ENCODE measurements at places on chromosomes 7 and 10.

DNA sequence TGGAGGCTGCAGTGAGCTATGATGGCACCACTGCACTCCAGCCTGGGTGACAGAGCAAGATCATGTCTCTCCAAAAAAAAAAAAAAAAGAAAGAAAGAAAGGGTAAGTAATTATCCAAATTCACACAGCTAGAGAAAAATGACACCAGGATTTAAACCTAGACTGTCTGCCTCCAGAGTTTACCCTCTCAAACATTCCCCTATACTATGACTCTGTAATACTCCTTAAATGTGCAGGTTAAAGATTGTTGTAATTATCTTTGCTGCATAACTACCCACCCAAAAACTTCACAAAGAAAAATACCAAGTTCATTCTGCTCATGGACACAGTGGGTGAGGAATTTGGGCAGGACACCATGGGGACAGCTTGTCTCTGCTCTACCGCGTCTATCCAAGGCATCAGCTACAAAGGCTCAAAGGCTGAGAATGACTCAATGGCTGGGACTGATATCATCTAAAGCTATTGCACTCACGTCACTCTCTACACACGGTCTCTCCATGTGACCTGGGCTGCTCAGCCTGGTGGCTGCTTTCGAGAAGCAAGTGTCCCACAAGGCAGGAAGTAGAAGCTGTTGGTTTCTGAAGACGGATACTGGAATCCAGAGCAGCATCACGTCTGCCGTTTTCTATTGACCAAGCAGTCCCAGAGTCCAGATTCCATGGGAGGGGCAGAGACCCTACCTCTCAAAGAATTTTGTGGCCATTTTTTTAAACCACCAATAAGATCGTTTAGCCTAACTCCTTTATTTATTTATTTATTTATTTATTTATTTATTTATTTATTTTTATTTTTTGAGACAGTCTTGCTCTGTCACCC, 185.7 kb upstream of the AUTS2 start:
- DNase-seq, result no peak

GRCh38 chr7:20862554-20862953, 75.9 kb upstream of the SP8 start:
- DNase-seq, result no peak

DNA sequence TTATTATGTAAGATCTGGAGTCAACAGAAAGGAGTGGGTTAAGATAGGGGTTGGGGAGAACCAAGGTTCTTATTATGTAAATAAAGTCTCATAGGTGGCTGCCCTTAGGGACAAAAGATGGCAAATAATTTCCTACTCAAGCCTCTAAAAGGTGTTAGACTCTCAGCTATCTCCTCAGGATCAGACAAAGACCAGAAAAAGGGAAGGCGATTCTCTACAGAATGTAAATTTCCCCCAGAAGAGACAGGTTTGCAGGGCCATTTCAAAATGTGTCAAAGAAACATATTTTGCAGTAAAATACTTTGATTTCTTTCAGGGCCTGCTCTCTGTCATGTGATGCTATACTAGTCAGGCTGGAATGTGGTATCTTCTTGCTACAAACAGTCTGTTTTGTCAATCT, 80.3 kb downstream of the MICU1 start:
- no peak for DNase-seq

DNA sequence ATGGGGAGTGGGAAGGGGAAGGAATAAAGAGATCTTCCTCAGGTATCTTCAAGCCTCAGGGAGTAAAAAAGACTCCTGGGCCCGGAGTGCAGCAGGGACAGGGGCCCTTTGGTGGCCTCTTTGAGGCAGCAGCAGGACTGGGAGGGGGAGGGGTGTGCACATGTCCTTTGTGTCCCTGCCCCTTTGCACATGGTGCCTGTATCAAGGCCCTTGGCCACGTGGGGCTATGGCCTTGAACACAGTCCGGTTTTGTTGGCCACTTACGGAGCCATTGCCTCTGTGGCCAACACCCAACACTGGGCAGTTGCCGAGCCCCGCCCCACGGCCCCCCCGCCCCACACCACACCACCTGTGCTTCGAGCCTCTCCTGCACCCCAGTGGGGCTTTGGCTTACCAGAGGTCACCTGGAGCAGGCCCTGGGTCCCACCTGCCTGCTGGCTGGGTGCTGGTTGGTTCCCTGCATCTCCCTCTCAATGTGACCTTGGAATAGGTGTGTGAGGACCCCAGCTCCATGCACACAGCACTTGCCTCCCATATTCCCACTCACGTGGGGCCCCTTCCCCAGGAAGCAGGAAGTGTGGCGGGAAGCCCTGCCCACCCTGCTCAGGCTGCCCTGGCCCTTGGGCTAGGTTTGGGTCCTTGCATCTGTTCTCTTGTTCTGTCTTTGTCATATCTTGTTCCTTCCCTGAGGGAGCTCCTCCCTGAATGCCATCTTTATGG, 5.4 kb downstream of the SAP25 start:
- no peak for DNase-seq

DNA sequence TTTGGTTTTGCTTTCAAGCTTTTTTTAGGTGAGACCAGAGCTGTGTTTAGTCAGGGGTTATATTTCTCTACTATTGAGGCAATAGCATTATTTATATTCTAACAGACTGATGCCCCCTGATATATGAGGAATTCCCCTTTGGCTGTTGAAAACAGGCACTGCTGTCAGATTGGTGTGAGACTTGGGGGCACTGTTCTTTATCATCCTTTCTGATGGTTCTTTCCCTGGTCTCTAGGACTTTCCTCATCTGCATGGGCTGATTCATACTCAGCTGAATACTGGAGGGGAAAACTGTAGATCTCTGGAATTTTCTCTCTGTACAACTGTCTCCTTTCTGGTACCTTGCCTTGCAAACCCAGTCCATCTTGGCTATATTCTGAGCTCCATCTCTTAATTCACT, 10.0 kb upstream of the ICA1 start:
- no peak for DNase-seq

DNA sequence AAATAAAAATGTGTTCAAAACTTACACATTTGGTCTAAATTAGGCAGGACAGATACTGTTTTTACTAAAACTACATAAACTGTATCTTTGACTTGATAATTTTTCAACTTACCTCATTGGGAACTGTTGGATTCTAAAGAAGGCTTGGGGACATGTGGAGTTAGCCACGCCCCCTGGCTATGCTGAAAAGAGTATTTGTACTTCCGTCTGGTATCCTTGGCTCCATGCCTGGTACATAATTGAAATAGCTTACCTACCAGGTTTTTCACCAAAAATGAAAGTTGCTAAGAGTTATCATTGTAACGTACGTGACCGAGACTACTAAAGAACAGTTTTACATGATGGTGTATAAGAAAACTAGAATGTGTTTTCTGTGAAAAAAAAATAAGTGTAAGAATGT, 604.8 kb upstream of the IGFBP3 start:
- DNase-seq, result no peak

DNA sequence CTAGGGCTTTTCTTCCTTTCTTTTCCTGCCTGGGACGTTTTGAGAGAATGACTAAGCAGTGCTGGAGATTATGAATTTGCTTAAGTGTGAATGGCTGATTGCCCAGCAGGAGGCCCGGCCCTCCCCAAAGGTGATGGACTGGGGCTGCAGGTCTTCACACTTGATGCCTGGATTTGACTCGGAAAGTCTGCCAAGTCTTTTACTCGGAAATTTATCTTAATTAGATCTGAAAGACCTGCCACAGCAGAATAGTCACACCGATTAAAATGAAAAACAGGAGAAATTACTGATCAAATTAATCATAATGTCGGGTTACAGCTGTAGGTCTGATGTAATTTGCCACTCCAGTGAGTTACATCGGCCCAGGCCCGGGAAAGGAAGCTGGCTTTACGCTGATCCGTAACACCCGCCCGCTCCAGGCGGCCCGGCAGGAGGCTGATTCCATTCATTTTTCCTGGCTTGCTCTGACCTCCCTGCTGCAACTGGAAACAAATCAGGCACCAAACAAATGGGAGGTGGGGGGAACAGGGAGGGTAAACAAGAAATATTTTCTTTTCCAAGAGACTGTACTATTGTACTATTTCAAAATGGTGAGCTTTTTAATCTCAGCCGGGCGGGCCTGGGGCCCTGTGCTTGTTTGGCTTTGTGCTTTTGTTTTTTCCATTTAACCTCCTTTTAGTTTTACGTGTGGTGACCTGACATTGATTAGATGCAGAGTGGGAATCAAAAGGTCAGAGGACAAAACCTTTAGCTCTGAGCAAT, 212.4 kb upstream of the YAE1 start:
- no peak for DNase-seq

- DNase-seq, result no peak
These were observed 30.1 kb upstream of the DNAAF5 start for GRCh38 chr7:696426-696811.

GRCh38 chr10:70743430-70743788, 41.8 kb downstream of the TBATA start:
- no peak for DNase-seq

GRCh38 chr10:8181496-8182157, 127.1 kb downstream of the GATA3 start:
- no peak for DNase-seq

DNA sequence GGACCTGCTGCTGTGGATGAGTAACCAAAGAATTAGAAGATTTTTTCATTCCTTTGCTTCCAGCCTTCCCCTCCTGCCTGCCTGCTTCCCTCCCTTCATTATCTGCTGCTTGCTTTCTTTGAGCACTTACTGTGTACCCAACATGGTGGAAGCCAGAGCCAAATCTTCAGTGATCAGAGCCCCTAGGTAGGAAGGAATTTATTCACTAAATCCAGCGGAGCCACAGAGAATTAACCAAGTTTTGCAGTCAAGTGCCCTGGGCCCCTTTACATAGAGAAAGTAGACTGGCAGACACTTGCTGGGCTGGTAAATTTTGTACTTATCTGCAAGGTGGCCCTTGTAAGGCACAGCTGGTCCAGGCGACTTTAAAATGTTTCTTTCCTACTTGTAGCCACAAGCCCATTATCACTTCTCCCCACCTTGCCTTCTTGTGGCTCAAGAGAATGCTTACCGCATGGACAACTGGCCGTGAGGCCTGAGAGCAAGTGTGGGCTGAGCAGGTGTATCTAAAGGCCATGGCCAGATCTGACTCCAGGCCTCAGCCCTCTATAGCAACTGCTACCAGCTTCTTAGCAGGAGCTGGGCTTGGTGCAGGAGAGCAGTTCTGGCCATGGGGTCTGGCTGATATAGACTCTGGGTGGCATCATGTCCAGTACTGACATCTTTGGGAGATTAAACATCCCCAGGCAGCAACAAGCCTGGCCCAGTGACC, 11.1 kb downstream of the UNC5B start:
- no peak for DNase-seq

DNA sequence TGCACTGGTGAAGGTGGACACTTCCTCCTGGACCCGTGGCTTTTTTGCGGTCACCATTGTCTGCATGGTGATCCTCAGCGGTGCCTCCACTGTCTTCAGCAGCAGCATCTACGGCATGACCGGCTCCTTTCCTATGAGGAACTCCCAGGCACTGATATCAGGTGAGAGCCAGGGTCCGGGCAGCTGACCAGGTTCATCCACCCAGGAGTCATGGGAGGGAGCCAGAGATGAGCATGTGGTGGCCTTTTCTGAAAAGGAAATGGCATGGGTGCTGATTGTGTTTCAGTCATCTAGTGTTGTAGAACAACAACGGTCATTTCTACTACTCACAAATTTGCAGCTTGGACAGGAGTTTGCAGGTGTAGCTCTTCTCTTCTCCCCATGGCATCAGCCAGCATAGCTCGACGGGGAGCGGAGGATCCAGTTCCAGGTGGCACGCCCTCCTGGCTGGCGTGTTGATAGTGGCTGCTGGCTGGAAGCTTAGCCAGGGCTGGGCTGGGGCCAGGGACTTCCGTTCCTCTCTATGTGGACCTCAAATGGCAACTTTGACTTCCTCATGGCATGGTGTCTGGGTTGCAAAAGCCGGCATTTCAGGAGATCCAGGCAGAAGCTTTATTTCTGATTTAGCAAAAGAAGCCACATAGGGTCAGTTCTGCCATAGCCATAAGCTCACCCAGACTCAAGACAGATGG, 32.7 kb downstream of the SLC29A3 start:
- no peak for DNase-seq

DNA sequence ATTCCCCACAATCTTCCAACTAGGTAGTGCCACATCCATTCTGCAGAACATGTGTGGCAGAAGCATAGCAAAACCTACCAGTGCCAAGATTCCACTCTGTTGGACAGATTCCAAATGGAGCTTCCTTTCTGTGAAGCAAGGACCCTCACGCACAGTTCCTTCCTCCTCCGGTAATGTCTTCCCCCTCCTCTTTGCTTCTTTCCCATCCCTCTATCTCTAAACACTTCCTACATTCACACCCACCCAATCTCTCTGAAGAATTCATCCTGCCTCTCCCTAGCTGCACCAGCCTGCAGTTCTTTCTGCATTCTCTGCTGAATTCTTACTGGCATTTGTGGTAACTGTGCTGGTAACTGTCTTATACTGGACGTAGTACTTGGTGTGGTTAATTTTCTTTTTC, 124.9 kb downstream of the RNLS start:
- no peak for DNase-seq

GRCh38 chr10:22560913-22561239, 153.5 kb downstream of the PIP4K2A start:
- DNase-seq, result no peak

DNA sequence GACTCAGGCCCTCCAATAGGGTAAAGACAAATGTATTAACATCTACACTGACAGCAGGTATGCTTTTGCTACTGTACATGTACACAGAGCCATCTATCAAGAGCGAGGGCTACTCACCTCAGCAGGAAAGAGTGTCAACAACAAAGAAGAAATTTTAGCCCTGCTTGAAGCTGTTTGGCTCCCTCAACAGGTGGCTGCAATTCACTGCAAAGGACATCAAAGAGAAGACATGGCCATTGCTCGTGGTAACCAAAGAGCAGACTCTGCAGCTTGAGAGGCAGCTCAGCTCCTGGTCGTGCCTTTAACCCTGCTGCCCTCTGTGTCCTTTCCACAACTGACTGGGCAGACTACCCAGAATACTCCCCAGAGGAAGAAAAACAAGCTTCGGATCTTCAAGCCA, 5.1 kb downstream of the AKR1B15 start:
- DNase-seq, result no peak

- no peak for DNase-seq
These were observed 72.2 kb downstream of the TCF7L2 start for GRCh38 chr10:113022265-113022664.

GRCh38 chr10:132189016-132189415, 2.3 kb downstream of the DPYSL4 start:
- no peak for DNase-seq

DNA sequence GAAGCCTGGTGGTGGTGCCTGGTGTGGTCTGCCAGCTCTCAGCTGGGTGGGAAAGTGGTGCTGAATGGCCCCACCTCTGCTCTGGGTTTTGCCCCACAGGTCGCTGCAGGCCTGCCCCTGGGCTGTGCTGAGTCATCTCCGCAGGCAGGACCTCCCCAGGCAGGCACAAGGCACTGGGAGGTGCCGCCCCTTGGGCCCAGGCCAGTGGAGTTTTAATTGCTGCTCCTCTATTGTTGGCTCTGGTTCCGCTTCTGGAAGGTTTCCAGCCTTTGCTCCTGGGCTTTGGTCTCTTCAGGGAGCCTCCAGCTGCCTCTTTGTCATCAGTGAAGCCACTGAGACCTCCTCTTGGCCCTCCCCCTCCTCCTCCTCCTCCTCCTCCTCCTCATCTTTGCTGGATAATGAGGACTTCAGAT, 180.3 kb upstream of the GRB10 start:
- no peak for DNase-seq
